Adipocyte (in vitro differentiated cells): ENCODE measurements at places on chromosomes 3 and 15.

DNA sequence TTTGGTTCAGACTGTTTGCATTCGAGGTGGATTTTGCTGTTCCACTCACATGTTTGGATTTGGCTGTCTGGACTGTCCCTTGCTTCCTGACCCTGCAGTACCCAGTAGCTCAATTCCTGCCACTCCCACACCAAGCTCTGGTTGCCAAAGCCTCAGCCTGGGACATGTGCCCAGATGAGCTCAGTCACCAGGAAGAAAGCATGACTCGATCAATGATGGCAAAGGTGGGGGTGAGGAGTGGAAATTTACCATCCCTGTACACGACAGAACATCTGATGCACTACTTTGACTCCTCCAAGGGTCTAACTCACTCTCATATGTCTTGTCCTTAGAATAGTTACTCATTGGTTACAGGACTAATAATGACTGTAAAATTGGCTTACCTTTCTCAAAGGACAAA, 45.2 kb downstream of the ZNF385D start:
- peak; percentile 55 for DNase-seq

GRCh38 chr15:93694033-93694432, 537.3 kb upstream of the MCTP2 start:
- DNase-seq, result no peak

DNA sequence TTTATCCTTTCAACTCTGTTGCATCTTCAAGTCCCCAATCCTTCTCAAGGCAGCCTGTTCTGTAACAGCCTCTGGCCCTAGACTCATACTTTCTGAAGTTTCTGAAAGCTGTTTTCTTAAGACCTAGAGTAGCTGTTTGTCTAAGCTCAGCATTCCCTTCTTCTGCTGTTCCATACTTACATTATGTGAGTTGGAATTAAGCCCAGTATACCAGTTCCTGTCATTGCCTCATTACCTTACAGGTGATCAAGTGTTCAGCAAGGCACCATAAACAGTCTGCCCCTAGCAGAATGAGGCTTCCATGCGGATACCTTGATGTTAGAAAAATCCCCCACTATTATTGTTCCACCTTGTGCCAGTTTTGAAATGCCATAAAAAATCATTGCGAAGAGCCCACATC, 180.6 kb downstream of the PLCL2 start:
- no peak for DNase-seq

GRCh38 chr3:114071786-114072185, 15.2 kb downstream of the QTRT2 start:
- no peak for DNase-seq

GRCh38 chr15:39578851-39579486, 1.9 kb upstream of the THBS1 start:
- DNase-seq, result peak; percentile 48

DNA sequence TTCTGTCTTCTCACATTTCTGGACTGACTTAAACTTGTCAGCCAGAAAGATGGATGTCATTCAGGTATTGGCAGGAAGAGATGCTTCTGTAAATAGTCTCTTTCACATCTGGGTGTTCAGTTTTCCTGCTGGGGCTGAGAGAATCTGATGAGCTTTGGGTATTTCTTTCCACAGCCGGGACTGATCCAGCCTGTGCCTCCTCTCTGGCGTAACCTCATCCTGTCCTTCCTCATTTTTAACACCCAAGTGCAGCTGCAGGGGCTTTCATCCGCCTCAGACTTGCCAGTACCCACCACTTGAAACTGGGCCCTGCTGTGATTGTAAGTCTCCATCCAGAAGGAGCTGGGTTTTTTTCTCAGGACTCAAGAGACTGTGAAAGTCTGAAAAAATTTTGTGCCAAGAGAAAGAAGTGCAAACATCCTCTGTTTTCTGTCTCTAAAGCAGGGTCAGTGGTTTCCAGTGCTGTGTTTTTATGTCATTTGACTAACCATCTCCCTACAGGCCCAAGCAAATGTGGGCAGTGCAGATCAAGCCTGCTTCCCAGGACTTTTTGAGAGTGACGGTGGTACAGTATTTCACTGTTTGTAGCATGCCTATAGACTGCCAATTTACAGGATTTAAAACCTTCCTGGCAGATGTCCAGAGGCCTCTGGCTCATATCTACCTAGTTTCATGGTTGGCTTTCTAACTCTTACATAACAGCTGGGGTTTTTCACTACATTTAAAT, 342.7 kb downstream of the PTPRG start:
- peak; percentile 40 for DNase-seq

GRCh38 chr15:73691396-73691795, 7.2 kb downstream of the CD276 start:
- peak; percentile 65 for DNase-seq
